ENCODE measurements at places on chromosomes 2 and 18. TPM values are rescaled to one million over a fixed set of nuclear protein-coding genes. Genes with fewer than 3 reads are reported as not detected.

The TPGS2 gene
- 57.7 TPM for total RNA-seq

The CHRNA1 gene
- not detected for total RNA-seq

The INHBB gene
- total RNA-seq: 5.8 TPM

The REG3G gene
- total RNA-seq: 0.52 TPM

The STARD6 gene
- not detected for total RNA-seq

The CNGA3 gene
- 0.38 TPM for total RNA-seq

The ELOA2 gene
- total RNA-seq: not detected

The SERPINB4 gene
- total RNA-seq: not detected

The RGPD5 gene
- 53.6 TPM for total RNA-seq

The RAX gene
- total RNA-seq: not detected

The DAPL1 gene
- not detected for total RNA-seq

The AKAIN1 gene
- total RNA-seq: not detected

The GPBAR1 gene
- total RNA-seq: 1.2 TPM

The CRACDL gene
- total RNA-seq: 3.5 TPM

The CHPF gene
- total RNA-seq: 42.9 TPM

The CACNB4 gene
- 10.5 TPM for total RNA-seq

The TIA1 gene
- total RNA-seq: 77.3 TPM

The FAP gene
- 43.2 TPM for total RNA-seq

Measured in posterior vena cava (tissue), 2 donors.